ENCODE measurements at places on chromosomes 1 and 21.
A peak's percentile ranks its signal among the peaks of the same experiment; 100 is the strongest.

DNA sequence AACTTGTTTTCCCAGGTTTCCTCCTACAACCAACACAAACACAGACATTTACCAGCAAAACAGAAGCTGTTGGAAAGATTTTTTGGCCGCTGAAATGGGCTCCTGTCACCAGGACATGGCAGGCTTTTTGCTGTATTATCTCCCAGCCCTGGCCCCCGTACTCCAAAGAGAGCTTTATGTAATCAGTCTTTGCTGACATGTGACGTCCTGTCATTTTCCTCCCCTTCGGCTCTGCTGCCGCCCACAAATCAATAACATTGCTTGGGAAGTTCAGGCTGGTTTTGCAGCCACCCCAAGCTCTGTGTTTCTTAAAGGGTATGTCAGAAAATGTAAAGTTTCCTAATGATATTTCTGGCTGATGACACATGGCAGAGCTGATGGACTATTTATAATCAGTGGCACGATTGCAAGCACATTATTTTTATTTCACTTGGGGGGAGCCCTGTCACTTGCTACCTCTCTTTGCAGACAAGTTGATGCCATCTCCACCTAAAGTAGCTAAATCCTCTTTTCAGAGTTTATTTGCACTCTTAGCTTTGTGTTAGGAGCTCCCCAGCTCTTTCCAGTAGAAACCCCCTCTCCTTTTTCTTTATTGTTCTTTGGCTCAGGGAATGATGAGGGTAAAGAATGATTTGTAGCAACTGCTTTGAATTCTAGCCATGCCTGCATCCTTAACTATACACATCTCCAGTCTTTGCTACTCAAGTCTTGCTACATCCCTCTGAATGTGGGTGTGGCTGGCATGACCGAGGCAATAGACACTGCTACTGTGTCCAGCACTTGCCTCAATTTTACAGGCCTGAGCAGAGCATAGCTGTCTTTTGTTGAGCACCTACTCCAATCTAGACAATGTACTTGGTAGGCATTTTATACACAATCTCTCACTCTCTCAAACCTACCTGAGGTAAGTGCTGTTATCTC is 67.3 kb downstream of the ELAVL4 start:
- DNase-seq, result no peak

- DNase-seq, result peak; percentile 67
These were observed 767 bp upstream of the IRF2BP2 start for GRCh38 chr1:234610666-234611224.

- no peak for DNase-seq
These were observed 18.1 kb downstream of the AHCYL1 start for GRCh38 chr1:110002695-110003094.

- no peak for DNase-seq
These were observed 3.8 kb downstream of the ZNF672 start for GRCh38 chr1:248841702-248842395.

DNA sequence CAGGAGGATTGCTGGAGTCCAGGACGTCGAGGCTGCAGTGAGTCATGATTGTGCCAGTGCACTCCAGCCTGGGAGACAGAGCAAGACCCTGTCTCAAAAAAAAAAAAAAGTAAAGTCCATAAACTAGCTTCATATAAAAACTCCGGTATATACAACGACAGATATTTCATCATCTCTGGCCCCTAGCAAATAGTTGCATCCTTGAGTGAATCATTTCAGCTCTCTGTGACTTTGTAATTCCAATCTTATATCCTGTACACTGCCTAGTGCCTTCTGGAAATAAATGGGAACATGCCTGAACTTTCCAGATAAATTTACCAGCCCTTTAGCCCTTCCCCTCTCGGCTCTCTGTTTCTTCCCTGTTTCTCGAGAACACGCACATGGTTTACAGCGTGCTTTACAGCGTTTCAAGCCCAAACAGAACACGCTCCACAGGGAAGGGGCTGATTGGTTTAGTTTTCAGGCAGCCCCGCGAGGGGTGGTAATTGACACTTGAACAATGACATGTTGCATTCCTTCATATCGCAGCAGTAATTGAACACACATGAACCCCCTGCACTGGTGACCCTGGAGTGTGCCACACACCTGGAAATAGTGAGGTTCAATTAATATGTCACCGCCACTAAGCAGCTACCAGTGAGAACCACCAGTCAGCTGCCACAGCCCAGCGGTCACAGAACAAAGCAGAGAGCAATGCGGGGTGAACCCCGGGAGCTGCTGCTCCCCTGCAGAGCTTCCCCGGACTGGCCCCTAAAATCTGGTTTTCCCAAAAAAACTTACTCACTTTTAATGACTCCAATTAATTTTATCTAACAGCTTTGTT is 35.7 kb upstream of the SIM2 start:
- no peak for DNase-seq

DNA sequence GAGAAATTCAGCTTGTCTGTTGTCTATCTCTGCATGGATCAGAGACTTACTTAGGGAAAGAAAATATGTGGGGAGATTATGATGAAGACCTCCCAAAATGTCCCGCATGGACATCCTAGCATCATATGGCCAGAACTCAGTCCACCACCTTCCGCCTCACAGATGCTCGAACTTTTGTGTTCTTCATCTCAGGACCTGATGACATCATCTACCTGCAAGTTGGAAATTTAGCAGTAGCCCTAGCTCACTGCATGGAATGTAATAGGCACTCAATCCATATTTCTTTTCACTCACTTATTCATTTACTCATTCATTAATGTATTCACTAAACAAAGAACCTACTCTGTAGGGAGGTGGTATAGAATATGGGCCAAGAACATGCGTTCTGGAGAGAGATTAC is 96.8 kb downstream of the CLIC6 start:
- DNase-seq, result no peak

- DNase-seq, result no peak
These were observed 107.7 kb downstream of the CLDN17 start for GRCh38 chr21:30058928-30059327.

DNA sequence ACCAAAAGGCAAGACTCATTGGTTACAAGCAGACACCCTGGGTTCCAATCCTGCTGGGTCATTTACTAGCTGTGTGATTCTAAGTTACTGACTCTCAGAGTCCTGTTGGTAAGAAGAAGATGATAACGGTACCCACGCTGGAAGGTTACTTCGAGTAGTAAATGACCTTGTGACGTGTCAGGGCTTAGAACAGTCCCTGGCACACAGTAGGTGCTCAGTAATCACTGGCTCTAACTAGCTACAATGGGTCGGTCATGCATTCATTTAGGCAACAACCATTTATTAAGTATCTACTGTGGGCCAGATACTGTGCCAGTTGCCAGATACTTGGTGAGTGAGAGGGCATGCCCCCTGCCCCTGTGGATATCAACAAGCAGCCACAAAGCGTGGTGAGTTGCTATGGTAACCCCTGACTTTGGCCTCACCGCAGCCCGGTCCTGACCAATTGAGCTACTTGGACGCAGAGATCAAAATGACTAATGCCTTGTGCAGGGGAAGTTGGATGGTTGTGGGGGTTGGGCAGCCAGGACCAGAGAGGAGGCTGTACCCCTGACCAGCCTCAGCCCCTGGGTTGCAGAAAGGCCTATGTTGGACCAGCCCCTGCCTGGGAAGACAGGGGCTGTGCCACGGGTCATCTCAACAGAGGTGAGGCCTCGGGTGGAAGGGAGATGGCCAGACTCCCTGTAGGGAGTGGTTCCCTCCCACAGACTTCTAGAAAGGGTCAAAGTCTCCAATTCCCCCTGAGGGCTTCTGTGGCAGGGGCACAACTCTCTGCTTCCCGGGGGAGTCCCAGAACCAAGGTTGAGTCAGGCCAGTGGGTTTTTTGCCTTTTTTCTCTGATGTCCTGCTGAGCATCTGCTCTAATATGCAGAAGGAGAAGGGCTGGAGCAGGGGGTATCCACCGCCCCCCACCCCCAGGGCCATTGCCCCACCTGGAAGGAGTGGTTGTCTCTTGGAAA is 16.0 kb downstream of the DHRS3 start:
- no peak for DNase-seq

GRCh38 chr1:109078317-109078716 is 2.5 kb upstream of the TAF13 start:
- DNase-seq, result no peak

DNA sequence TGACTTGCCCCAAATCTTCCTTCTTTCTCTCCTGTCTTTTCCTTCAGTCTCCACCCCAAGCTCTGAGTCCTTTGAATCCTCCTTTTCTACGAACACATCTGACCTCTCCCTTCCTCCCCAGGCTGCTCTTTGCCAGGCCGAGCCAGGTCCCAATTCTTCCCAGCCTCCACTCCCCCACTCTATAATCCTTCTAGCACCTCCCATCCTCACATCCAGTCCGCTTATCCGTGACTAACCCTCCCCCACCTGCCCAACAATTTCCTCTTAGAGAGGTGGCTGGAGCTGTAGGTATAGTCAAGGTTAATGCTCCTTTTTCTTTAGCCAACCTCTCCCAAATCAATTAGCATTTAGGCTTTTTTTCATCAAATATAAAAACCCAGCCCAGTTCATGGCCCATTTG is 9.5 kb upstream of the HPDL start:
- no peak for DNase-seq

DNA sequence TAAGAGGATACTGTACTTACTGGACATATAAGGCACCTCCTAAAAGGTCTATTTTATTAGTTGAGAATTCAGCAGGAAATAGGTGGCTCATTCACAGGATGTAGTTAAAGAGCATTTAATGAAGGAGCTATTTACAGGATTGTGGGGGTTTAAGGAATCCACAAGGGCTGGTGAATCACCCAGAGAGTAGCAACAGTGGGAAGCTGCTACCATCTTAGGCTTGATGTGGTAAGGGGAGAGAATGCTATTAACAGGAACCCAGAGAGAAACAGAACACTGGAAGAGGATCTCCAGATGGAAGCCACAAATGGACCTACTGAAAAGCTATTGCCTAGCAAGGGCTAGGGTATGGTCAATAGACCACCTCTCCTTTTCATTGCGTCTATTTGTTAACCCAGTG is 52.0 kb upstream of the COL11A1 start:
- no peak for DNase-seq

DNA sequence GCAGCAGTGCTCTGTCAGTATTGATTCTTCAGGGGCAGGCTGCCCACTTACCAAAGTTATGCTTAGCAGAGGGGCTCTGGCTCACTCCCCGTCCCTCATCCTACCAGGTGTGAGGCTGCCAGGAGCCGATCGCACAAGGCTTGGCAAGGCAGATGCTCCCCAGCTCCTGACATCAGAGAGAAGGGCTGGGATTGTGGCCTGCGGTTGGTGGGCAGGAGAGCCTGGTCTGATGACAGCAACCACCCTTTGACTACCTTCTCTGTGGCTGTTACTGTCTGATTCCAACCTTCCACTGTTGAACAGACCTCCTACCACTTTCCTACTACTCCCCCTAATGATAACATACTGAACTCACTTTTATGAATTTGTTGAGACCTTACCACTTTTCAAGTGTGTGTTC is 23.7 kb upstream of the WDR26 start:
- no peak for DNase-seq

GRCh38 chr1:167344615-167345385 is 124.1 kb downstream of the POU2F1 start:
- no peak for DNase-seq

DNA sequence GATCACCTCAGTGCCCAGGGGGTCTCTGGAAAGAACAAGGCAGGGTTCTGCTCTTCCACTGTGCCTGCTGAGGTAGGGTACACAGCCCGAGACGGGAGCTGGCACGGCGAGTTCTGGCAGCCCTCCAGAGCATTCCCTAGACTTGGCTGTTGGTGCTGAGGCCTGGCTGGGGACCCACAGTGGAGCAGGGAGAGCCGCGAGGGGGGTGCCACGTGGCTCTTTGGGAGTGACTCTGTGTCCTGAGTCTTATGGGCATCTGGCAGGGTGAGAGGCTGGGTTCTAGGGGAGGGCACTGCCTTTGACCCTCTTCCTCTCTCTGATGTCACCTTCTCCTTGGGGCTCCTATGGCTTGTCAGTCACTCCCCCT is 336.4 kb downstream of the CAMTA1 start:
- DNase-seq, result no peak

- DNase-seq, result no peak
These were observed at the start of gene MAP3K6 for GRCh38 chr1:27366411-27367159. TSS of gene MAP3K6 (minus strand) at chr1:27366961. CDS start at chr1:27366597, 364 bp downstream.

- DNase-seq, result no peak
These were observed 93.8 kb downstream of the MTR start for GRCh38 chr1:236888903-236889302.

DNA sequence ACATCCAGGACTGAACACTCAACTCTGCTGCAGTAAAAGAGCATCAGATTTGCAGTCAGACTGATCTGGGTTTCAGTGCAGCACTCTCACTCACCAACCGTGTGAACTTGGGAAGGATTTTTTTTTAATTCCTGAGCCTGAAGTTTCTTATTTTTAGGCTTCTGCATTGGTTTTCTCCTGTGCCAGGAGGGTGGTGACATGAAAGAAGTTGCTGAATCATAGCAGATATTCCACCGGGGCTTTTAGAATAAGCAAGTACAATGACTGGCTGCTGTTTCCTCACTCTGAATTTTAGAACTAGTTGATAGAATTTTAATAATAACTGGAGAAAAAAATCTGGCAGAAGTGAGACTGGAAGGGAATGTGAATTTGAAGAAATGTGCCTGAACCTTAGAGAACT is 11.6 kb downstream of the ADAM30 start:
- no peak for DNase-seq

GRCh38 chr1:24070821-24071393 is 41.0 kb downstream of the MYOM3 start:
- DNase-seq, result peak; percentile 15

GRCh38 chr1:184075055-184076029 is 23.8 kb downstream of the TSEN15 start:
- DNase-seq, result no peak

- DNase-seq, result no peak
These were observed 118.7 kb downstream of the CASZ1 start for GRCh38 chr1:10677491-10678391.

DNA sequence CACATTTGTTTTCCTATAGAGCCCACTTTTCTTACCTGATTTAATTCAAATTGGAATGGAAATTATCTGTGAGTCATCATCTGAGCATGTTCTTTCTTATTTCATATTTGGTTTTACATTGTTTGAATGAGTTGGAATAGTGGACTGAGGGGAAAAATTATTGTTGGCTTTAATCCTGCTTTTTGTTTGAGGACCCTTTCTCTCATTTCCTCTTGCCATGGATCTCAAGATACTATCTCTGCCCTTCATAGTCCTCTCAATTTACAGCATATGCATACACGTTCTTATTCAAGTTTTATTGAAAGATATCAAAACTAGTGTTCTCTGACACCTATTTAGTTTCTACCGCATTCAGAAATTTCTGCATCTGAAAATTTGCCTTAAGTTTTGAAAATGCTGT is 5.1 kb downstream of the KCNK2 start:
- no peak for DNase-seq

GRCh38 chr21:33080776-33081175 is 10.8 kb downstream of the OLIG1 start:
- DNase-seq, result no peak

GRCh38 chr1:2385606-2386280 is 5.6 kb downstream of the MORN1 start:
- no peak for DNase-seq

GRCh38 chr1:50048791-50049190 is 25.0 kb upstream of the AGBL4 start:
- DNase-seq, result no peak
